ENCODE measurements at places on chromosomes 13 and 19.

DNA sequence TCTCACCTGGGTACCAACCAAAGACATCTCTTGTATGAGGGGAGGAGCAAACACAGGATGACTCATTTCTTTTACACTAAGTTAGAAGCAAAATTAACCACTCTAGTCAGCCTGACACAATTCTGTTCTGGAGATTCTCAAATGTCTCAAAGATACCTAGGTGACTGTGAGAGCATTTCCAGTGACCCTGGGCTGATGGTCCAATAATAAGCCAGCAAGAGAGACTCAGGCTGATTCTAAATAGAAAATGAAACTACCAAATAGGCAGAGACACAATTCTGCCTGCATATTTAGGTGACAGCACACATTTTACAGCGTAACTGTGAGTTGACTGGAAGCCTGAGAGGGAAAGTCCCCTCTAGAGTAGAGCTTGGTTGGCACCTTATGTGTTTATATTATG lies 16.3 kb downstream of the ZNF91 start:
- H3K4me1 ChIP-seq: peaks cover 38% of the 10 kb centered on the region
- no peak for DNase-seq
- no peak overlapping the region for H3K4me3 ChIP-seq
- peaks cover 25% of the 10 kb centered on the region for H3K36me3 ChIP-seq
- no peaks in the 10 kb centered on the region for H3K27me3 ChIP-seq

DNA sequence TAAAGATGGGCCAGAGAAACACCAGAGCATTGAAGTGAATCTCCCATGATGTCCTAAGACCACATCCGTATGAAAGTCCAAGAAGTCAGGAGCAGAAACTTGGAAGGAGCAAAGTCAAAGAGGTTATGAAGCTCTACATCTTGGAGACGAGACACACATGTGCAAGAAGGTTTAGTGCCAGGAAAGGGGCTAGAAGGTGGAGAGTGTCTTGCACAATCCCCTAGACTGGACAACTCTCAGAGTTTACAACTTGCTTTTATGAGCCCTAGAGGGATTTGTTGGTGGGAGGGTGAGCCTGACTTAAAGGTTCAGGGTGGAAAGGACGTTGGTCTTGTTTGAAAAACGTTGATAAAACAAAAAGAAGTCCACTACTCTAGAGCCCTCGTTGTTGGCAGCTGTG lies 150.6 kb downstream of the GPC6 start:
- H3K4me3 ChIP-seq: no peak overlapping the region
- no peaks in the 10 kb centered on the region for H3K27me3 ChIP-seq
- H3K4me1 ChIP-seq: no peaks in the 10 kb centered on the region
- no peaks in the 10 kb centered on the region for H3K36me3 ChIP-seq
- H3K27ac ChIP-seq: no peak overlapping the region
- no peak for DNase-seq

DNA sequence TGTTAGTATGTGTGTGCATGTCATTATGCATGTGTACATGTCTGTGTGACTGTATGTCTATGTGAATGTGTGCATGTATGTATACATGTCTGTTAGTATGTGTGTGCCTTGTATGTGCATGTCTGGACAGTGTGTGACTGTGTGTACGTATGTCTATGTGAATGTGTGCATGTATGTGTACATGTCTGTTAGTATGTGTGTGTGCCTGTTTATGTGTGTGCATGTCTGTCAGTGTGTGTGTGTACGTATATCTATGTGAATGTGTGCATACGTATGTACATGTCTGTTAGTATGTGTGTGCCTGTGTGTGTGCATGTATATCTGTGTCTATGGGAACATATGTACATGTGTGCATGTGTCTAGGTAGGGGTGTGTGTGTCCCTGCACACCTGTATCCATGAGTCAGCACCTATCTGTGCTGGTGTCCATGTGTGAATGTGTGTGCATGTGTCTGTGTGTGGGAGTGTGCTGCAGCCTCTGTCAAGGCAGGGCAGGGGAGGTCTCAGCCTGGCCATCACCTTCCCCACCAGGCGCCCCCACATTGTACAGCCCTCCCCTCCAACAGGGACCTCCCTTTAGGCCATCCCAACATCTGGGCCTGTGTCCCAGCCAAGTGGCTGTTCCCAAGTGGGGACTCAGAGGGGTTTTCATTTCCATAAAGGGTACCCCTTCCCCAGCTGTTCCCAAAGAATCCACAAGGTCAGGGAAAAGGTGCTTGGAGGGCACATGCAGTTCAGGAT lies 4.4 kb downstream of the GAS6 start:
- no peak overlapping the region for H3K4me3 ChIP-seq
- H3K4me1 ChIP-seq: no peaks in the 10 kb centered on the region
- no peak overlapping the region for H3K27ac ChIP-seq
- peak; percentile 36 for DNase-seq

DNA sequence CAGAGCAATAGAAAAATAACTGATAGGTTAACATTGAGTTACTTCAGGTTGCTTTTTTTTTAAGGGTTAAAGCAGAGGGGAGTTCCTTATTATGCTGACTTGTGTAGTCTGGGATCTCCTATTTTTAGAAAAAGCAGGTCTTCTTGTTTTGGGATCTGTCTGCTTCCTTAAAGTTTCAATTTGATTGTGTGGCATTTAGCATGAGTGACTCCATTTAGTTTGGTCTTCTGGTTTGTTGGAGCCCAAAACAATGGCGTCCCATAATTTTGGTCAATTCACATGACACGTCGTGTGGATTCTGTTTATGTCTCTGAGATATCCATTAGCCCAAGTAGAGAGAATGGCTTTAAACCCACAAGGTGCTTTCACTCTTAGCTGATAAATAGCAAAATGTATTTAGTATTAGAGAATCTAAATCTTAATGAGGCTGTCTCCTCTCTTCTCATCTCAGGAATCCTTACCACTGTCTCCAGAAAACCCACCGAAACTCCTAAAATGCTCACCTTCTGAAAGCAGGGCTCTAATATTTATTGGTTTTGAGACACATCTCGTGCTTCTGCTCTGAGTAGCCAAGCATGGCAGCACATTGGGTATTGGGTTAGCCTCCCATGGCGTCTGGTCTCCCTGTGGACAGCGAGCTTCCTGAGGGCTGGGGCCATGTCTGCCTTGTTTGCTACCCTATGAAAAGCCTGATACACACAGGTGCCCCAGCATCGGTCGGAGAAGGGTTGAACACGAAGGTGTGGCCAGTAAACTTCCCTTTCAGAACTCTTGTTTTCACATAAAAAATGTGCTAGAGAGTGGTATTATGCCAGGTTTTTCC lies 67.2 kb upstream of the GPR183 start:
- no peaks in the 10 kb centered on the region for H3K27me3 ChIP-seq
- no peak overlapping the region for H3K27ac ChIP-seq
- peaks cover 25% of the 10 kb centered on the region for H3K36me3 ChIP-seq

- no peak overlapping the region for H3K4me3 ChIP-seq
- H3K27ac ChIP-seq: no peak overlapping the region
- H3K27me3 ChIP-seq: no peaks in the 10 kb centered on the region
- no peak for DNase-seq
- no peaks in the 10 kb centered on the region for H3K4me1 ChIP-seq
- no peaks in the 10 kb centered on the region for H3K36me3 ChIP-seq
These were observed 33.7 kb downstream of the NFILZ start for GRCh38 chr19:8663920-8664670.

DNA sequence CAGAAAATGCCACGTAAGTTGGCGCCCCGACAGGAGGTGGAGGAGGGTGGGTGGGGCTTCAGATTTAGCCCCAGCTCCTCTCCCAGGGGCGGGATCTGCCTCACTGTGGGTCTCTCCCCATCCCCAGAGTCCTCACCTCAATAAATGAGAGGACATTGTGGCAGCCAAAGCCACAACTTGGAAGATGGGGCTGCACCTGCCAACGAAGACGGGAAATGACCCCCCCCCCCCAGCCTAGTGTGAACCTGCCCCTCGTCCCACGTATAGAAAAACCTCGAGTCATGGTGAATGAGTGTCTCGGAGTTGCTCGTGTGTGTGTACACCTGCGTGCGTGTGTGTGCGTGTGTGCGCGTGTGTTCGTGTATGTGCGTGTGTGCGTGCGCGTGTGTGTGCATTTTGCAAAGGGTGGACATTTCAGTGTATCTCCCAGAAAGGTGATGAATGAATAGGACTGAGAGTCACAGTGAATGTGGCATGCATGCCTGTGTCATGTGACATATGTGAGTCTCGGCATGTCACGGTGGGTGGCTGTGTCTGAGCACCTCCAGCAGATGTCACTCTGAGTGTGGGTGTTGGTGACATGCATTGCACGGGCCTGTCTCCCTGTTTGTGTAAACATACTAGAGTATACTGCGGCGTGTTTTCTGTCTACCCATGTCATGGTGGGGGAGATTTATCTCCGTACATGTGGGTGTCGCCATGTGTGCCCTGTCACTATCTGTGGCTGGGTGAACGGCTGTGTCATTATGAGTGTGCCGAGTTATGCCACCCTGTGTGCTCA lies 1.5 kb upstream of the TRAPPC5 start:
- H3K4me3 ChIP-seq: no peak overlapping the region
- H3K36me3 ChIP-seq: peaks cover 11% of the 10 kb centered on the region
- no peak for DNase-seq
- H3K4me1 ChIP-seq: peaks cover 16% of the 10 kb centered on the region
- H3K27me3 ChIP-seq: no peaks in the 10 kb centered on the region

- H3K4me3 ChIP-seq: no peak overlapping the region
- peak overlapping the region; percentile 36 for H3K27ac ChIP-seq
- no peaks in the 10 kb centered on the region for H3K36me3 ChIP-seq
- peaks cover 13% of the 10 kb centered on the region for H3K4me1 ChIP-seq
These were observed 32.2 kb downstream of the RCBTB2 start for GRCh38 chr13:48500652-48501197.
